Memory B cell (primary cell): ENCODE measurements at places on chromosomes 12 and 14.

GRCh38 chr12:30417697-30418231 lies 277.9 kb downstream of the IPO8 start:
- DNase-seq: no peak

DNA sequence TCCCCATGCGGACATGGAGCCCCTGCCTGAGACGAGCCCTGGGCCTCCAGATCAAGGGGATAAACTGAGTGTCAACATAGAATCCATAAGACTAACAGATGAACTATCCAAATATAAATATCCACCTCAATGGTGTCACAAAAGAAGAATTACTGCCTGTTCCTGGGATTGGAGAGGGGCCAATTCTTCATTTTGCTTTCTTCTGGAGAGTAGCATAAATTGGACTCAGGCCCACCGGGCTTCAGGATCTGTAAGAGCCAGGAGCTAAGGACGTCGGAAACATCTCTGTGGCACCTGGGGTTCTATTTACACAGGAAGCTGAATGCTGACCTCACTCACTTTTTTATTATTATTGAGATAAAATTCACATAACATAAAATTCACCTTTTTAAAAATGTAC lies 408.2 kb upstream of the CCDC196 start:
- no peak for DNase-seq

GRCh38 chr12:124087266-124088051 lies 114.4 kb downstream of the ZNF664 start:
- DNase-seq: no peak

- no peak for DNase-seq
Measured at GRCh38 chr14:21997300-21997699, 323.7 kb upstream of the OR4E1 start.
